Progenitor cell of endocrine pancreas (in vitro differentiated cells): ENCODE measurements at places on chromosomes 13 and 19. TPM values are rescaled to one million over a fixed set of nuclear protein-coding genes. Genes with fewer than 3 reads are reported as not detected.

DNA sequence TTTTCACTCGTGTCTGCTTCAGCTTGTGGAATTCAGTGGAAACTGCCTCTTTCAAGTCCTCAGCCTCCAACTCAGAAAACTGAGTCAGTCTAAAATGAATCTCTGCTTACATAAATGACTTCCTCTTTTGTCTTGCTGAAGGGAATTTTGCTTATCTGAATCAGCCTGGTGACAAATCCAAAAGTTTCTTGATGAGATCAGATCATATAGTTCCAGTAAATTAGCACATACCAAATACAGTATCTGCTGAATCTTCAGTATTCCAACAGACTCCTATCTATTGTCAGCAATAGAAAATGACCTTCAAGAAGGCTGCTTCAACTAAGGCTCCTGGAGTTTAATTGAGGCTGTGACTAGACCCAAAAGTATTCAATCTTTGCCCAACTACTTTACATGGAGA, 290.0 kb downstream of the MZT1 start:
- no peak for DNase-seq

- DNase-seq = no peak
Observed at GRCh38 chr19:31289976-31290375, 59.3 kb downstream of the TSHZ3 start.

DNA sequence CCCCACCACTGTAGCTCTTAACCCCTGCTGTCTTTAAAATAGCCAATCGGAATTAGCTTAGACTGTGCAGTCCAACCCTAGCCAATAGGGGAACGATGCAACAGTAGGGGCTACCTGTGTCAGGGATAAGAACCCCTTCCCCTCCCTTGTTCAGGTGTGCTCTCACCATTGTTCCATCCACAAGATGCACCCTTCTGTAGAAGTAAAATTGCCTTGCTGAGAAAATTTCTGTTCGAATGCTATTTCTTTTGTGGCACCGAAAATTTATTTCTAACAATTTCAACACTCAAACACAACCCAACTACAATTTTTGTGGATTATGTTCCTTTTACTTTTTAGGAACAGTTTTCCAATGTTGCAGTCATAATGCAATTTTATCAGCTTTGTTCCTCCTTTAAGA, 3.6 kb upstream of the ZNF583 start:
- DNase-seq = no peak

C3 gene
- 1.5 and 1.6 TPM in 2 replicates for total RNA-seq
